Activated naive CD8-positive, alpha-beta T cell treated with anti-CD3 and anti-CD28 coated beads for 36 hours (primary cell): ENCODE measurements at places on chromosomes 1 and 21. TPM values are rescaled to one million over a fixed set of nuclear protein-coding genes. Genes with fewer than 3 reads are reported as not detected.

- no peak overlapping the region for H3K27ac ChIP-seq
- H3K4me1 ChIP-seq = peaks cover 1% of the 10 kb centered on the region
- peaks cover 4% of the 10 kb centered on the region for H3K27me3 ChIP-seq
These were observed 187.6 kb upstream of the ST6GALNAC5 start for GRCh38 chr1:76679534-76680152.

DNA sequence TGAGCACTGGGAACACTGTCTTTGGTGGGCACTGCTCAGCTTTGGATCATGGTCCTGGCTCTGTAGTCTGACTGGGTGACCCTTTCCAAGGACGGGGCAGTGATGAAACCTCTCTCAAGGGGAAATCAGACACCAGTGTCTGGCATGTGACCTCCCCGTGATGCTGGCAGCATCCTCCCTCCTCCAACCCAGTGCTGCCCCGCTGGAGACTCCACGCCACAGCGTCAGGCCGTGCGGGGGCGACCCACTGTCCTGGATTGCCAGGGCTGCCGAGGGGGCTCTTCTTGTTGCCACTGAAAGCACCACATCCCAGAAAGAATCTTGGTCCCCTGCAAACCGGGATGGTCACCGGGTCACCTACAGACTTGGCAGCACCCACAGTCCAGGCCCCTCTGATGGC is 146.4 kb upstream of the ARHGEF16 start:
- H3K27ac ChIP-seq = no peak overlapping the region
- H3K27me3 ChIP-seq = peaks cover 26% of the 10 kb centered on the region
- no peak for DNase-seq
- H3K36me3 ChIP-seq = no peaks in the 10 kb centered on the region
- H3K4me3 ChIP-seq = no peak overlapping the region
- H3K4me1 ChIP-seq = peaks cover 5% of the 10 kb centered on the region

DNA sequence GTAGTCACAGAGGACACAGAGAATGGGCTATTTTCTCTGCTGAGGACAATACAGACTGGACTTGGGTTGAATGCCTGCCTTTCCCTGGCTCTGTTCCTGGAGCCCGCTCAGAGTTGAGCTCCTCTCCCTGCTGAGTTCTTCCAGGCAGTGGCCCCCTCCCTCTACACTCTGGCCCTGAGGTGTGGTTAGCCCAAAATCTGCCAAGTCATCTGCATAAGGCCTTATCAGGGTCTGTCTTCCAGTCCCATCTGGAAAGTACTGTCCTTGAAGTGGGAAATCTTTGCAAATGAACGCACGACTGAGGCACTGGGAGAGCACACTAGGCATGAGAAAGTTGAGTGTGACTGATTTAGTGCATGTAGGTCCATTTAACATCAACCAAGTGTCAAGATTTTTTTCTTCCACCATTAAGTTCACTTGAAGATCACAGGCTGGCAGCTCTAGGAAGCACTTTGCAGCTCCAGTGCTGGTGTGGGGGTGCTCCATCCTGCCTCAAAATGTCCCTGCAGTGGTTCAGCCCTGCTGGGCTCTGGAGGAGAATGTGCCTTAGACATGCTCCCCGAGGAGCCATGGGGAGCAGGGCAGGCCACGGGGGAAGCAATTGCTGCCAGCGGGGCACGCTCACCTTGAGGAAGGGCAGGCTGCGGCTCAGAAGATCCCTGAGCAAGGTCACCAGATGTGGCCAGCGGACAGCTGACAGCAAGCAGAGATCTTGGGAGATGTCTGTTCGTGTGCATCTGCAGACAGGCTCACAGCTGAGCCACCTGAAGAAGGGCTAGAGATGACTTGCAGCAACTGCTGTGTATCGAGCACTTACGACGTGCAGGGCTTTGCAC is 41.5 kb downstream of the IER5 start:
- H3K4me1 ChIP-seq = peaks cover 35% of the 10 kb centered on the region
- no peak overlapping the region for H3K27ac ChIP-seq
- no peak for DNase-seq
- no peak overlapping the region for H3K4me3 ChIP-seq
- peaks cover 15% of the 10 kb centered on the region for H3K27me3 ChIP-seq
- H3K36me3 ChIP-seq = no peaks in the 10 kb centered on the region

DNA sequence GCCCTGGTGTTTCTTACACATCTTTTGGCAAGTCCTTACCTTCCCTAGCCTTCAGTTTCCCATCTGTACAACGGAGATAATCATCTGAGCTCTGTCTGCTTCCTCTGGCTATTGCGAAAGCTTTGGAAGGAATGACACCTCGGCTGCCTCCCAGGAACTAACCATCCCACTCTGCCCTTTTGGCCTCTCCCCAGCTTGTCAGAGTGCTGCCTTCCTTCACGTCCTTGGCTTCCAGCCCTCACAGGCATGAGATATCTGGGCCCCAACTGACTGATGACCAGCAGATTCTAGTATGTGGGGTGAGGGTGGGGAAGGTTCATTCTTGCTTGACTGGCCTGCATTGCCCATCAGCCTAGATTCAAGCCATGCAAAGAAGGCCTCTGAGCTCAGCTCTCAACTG is 253.1 kb upstream of the FGGY start:
- H3K27ac ChIP-seq = no peak overlapping the region
- no peak for DNase-seq
- no peaks in the 10 kb centered on the region for H3K27me3 ChIP-seq
- peaks cover 8% of the 10 kb centered on the region for H3K36me3 ChIP-seq

GRCh38 chr1:112509005-112509659 is 367 bp downstream of the WNT2B start:
- H3K27me3 ChIP-seq = peaks cover 40% of the 10 kb centered on the region
- peaks cover 4% of the 10 kb centered on the region for H3K4me1 ChIP-seq
- no peaks in the 10 kb centered on the region for H3K36me3 ChIP-seq
- peak overlapping the region; percentile 23 for H3K4me3 ChIP-seq

Gene S100A1
- total RNA-seq = not detected
